ENCODE measurements at places on chromosomes 16 and 17.
A peak's percentile ranks its signal among the peaks of the same experiment; 100 is the strongest.

DNA sequence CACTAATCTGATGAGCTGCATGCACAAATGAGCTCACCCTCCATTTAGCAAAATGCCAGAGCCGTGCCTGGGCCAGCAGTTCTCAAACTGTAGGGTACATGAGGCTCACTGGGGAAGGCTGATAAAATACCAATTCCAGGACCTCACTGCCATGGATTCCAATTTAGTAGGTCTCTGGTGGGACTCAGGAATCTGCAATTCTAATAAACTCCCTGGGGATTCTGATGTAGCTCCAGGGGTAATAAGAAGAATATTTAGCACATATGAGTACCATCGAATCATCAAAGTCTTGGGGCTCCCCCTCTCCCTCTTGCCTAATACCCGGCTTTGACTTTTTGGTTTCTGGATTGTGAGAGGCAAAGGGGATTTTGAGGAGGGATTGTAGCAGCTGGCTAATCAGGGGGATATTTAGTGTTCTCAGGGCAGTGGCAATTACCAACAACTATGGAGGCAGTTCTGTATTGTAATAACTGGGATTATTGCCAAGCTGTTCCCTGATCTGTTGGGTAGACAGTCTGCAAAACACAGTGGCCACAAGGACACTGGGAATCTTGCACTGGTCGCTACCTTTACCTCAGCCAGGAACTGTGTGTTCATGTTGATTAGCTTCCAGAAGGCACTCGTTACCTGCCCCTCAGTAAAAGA lies 140.4 kb downstream of the SHISA9 start:
- DNase-seq, result no peak

DNA sequence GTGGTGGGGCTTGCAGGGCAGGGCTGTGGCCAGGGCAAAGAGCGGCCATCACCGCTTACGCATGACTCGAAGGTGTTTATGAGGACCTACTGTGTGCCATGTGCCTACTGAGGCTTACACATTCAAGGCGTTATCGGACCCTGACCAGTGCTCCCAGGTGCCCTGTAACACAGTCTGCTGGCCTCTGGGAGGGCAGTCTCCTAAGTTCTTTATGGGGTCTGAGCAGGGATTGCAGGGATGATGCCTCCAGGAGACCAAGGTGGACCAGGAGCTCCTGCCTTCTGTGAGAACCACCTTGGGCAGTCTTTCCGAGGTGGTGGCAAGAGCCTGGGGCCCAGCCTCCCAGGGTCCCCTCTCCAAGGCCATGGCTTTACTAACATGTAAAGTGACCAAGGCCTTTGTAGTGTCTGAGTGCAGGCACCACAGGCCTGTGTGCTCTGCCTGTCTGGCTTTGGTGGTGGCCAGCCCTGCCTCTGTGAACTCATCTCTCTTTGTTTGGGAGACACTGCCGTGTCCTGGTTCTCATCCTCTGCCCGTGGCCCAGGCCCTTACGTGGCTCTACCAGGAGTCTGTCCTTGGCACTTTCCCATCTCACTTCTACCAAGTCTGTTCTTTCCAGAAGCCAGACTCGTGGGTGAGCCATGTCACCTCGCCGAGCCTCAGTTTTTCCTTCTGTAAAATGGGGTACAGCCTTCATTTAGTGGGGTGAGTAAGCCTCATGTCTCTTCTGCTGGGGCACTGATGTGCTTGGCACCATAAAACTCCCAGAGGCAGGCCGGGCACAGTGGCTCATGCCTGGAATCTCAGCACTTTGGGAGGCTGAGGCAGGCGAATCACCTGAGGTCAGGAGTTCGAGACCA lies 3.4 kb upstream of the SYNGR2 start:
- no peak for DNase-seq

DNA sequence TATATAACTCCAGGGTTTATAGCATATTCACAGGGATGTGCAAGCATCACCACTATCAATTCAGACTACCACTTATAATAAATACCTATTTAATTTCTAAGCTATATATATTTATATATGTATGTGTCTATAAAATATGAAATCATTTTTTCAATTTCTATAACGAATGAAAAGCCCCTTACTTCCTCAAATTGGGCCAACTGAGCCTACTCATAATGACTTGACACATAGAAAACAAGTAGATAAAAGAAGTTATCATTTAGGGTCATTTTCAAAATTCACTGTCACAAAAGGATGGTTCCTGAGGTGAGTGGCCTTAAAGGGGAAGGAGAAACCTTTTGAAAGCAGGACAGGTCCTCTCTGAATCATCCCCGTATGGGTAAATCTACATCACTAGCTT lies 114.1 kb downstream of the ADCY9 start:
- DNase-seq, result no peak

DNA sequence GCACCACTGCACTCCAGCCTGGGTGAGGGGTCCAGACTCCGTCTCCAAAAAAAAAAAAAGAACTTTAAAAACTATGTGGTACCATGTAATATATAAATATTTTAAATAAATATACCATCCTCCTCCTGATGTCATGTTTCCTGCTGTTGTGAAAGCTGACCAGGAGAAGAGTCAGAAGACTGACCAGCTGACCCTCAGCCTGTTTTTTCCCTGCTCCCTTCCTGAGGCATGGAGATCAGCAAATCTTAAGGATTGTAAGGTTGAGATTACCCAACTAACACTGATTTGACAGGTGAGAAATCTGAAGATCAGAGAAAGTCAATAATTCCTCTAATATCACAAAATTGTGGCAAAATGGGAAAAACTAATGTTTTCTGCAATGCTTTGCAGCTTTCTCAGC lies 18.1 kb downstream of the NCOR1 start:
- no peak for DNase-seq

DNA sequence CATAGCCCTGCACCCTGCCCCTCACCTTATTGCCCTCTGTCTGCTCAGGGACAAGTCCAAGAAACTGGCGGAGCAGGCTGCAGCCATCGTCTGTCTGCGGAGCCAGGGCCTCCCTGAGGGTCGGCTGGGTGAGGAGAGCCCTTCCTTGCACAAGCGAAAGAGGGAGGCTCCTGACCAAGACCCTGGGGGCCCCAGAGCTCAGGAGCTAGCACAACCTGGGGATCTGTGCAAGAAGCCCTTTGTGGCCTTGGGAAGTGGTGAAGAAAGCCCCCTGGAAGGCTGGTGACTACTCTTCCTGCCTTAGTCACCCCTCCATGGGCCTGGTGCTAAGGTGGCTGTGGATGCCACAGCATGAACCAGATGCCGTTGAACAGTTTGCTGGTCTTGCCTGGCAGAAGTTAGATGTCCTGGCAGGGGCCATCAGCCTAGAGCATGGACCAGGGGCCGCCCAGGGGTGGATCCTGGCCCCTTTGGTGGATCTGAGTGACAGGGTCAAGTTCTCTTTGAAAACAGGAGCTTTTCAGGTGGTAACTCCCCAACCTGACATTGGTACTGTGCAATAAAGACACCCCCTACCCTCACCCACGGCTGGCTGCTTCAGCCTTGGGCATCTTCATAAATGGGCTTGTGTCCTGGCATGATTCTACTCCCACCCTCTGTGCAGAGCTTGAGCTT lies 6.3 kb upstream of the NFATC3 start:
- DNase-seq, result no peak

- no peak for DNase-seq
These were observed 7.4 kb upstream of the VAC14 start for GRCh38 chr16:70808371-70808770.

DNA sequence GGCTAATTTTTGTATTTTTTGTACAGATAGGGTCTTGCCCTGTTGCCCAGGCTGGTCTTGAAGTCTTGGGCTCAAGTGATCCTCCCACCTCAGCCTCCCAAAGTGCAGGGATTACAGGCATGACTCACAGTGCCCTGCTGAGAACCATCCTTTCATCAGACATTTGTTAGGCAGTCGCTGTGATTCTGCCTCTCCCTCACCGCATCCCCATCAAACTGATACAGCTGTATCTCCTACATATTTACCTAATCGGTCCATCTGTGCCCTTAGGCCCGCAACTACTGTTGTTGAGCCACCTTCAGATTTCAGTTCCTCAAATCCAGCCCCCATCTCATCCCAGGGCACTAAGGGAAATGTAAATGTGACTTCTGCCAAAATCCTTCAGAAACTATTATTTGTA lies 2.0 kb upstream of the SLC43A2 start:
- no peak for DNase-seq

GRCh38 chr17:76679239-76679638 lies 31.5 kb downstream of the MXRA7 start:
- DNase-seq, result no peak

- no peak for DNase-seq
These were observed 13.6 kb downstream of the ZC3H7A start for GRCh38 chr16:11783319-11784037.

GRCh38 chr16:19147126-19147525 lies 20.9 kb upstream of the SYT17 start:
- no peak for DNase-seq

DNA sequence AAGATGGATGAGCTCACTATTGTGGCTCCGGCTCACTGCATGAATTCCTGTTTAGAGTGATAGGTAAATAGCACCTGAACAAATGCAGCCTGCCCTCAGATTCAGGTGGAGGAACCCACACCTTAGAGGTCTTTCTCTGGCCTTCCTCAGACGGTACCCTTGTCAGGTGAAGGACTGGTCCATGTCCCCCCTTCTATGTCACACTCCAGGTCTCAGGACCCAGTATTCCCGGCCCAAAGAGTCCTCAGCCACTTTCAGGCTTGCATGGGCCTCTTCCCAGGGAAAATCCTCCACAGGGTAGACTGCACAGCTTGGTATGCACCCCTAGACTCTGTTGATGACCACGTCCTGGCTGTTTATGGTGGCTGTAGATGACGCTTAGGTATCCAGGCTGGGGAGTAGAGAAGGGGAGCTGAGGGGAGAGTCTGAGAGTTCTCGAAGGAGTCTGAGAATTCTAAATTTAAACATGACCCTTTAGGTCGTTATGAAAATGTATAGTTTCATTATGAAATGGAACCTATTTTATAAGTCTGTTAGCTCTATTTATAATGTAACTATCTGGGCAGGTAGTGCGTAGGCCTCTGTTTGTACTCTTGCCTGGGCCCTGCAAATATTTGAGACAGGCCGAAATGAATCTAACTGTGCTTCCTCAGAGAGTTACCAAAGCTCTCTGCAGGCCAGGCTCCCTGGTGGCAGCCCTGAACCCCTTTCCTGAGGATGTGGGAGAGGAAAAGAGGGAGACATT lies 32.5 kb upstream of the CCR7 start:
- no peak for DNase-seq

DNA sequence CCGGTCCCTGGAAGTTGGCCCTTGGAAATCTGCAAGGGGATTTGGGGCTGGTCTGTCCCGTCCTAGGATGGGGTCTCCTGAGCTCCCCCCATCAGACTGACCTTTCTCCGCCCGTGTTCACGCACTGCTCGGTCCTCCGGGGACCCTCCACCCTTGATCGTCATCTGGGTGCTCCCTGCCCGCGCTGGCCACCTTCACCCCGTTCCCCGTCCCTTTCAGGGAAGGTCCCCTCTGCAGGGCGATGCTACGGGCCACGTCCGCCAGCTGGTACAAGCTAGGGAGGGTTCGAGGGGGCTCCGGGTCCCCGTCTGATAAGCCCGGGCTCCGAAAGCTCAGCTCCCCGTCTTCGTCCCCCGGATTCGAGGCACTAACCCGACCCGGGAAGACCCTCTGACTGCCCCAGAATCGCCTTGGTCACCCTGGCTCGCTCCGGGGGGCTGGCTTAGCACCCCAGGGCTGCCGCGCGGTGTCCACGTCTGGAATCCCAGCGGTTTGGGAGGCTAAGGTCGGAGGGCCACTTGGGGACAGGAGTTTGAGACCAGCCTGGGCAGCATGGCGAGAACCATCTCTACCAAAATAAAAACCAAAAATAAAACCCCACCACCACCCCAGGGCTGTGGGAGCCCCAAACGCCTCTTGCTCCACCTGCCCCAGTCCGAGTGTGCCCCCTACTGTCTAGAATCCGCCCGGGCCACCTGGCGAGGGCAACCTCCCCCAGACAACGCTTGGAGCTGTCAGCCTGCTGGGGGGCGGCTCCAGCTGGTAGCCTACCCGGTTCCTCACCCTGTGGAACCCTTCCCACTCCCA lies 1.1 kb upstream of the SLC43A2 start:
- peak; percentile 84 for DNase-seq

- no peak for DNase-seq
These were observed 15.8 kb upstream of the ZNF19 start for GRCh38 chr16:71504901-71505300.

DNA sequence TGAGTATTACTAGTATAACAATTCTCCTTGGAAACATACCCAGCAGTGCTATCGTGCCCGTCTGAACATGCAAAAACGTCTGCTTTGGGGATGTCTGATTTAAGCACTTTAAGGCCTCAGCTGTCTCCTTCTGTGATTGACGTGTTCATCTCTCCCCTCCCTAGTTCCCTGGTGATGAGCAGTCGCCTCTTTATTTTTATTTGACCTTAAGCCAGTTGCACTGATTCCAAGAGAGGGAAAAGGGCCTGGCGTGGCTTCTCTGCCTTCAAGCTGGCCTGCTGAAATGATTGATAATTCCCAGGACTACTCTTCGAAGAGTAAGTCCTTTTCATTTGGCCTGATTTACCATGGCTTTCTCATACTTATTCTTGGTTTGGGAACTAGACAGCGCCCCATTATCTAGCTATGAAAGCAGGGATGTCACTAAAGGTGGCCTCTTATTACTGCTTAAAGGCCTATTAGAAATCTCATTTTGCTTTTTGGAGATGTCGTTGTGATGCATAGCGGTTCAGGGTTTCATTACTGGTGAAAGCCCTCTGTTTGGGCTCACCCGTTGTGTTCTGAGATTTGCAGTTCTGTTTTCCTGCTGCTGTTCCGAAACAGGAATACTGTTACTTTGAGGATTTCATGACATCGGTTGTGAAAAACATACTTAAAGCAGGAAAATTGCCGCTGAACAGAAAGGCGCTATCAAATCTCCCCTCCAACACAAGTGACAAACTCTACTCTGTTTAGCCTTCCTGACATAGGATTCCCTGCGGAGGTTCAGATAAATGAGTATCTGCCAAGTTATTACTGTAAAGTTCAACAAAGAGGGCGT lies 65.5 kb downstream of the IQCK start:
- DNase-seq, result no peak

DNA sequence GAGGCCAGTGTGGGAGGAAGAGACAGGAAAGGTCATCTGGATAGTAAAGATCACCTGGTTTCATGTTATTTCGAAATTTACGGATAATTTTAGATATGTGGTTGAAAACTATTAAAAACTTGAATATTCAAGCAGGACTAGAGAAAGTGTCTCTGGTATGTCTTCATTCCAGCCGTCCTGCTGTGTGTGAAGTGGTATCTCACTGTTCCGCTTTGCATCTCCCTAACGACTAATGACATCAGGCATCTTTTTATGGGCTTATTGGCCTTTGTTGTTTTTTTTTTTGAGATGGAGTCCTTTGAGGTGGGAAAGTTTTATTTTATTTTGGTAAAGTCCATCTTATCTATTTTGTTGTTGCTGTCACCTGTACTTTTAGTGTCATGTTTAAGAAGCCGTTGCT lies 214.4 kb upstream of the CHMP6 start:
- DNase-seq, result no peak

GRCh38 chr17:36527621-36528250 lies 6.9 kb downstream of the MYO19 start:
- DNase-seq, result no peak

Measured in stimulated activated CD4-positive, alpha-beta T cell treated with anti-CD3 and anti-CD28 coated beads, Interleukin-2, amount 100 ng/mL, for 24 hours (primary cell).